ENCODE measurements at places on chromosomes 2 and 18.

DNA sequence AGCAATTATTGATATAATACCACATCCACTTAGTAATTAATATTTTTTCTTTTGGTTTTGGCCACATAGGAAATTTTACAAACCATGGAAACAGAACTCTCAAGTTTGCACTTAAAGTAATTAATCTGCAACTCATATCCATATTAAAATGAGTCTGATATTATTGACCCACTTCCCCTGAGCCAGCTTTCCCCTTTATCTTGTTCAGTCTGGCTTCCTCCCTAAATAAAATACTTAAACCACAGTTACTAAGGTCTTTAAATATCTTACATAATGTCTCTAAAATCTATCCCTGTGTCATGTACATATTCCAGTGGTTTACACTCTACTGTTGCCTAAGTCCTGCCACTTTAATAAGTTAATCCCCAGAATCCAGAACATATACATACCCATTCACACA lies 564.9 kb upstream of the FSHR start:
- no peak for DNase-seq

DNA sequence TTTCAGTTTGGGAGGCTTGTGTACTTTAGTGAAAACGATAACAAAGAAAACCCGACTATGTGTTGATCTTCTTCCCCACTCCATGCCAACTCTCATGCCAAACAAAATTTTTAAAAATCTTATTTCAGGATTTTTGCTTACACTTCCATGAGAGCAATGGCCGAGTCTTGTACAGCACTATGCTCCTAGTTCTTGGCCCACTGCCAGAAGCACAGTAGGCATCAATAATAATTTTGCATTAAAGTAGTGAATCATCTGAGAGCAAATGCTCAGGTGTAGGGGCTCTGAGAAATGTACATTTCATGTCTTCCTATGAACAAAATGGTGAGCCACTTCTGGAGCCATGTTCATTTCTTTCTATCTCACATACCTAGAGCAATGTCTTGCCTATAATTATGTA lies 62.2 kb downstream of the MAP3K19 start:
- no peak for DNase-seq

DNA sequence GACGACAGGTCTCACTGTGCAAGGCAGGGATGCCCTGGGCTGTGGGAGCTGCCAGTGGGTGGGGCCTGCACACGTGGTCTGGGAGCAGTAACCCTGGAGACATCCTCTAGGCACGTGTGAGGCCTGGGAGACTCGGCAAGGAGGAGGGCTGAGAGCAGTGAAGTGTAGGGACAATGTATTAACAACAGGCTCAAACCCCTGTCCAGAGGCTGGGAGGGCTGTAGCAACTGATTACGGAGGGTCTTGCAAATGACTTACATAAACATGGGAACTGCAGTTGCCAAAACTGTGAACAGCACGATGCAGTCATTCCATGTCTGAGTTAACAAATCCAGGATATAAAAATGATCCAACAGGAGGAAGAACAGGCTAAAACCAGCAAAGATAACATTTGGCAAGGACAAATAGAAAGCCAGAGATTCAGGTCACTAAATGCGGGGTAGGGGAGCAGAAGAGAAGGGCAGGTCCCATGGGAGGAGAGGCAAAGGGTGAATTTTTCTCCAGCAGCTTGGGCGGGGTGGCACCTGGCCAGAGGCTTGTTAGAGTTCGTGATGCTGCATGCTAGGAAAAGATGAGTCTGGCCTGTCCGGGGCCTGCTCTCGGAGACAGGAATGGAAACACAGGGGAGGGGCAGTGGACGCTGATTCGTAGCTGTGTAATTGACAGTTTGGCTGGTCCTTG lies 44.9 kb downstream of the CYP27C1 start:
- DNase-seq: peak; percentile 83

DNA sequence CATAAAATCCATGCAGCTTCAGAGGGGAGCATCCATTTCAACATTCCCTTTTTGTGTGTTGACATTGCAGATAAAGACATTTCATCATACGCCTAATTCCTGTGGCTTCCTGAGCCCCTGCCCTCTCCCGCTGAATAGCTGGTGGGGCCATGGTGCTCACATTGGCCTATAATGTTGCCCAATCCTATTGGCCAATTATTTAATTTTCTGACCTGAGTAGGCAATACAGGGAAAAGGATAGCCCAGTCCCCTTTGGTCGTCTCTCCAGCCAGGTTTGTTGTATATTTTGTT lies 163.8 kb upstream of the MYCN start:
- no peak for DNase-seq

GRCh38 chr18:58896734-58897508 lies 32.2 kb downstream of the ZNF532 start:
- no peak for DNase-seq

- DNase-seq: no peak
Observed at GRCh38 chr18:1513519-1513918, 608.8 kb downstream of the ADCYAP1 start.

DNA sequence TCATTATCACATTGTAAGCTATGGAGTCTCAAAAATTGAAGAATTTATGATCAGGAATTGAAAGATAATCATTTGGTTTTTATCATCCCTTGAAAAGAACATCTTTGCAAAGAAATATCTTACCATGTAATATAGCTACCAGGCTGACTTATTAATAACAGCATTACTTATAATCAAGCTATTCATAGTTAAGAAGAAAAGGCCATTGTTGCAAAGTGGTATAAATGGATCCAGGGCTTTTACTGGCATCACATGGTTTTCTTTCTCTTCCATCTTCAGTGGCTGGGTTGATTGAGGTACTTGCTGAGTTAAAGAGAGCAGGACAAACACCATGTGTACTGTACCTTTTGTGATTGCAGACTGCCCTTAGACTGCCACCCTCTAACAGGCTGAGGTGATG lies 39.6 kb downstream of the MFSD6 start:
- no peak for DNase-seq

GRCh38 chr18:21110713-21111345 lies 784 bp downstream of the ROCK1 start:
- peak; percentile 46 for DNase-seq

DNA sequence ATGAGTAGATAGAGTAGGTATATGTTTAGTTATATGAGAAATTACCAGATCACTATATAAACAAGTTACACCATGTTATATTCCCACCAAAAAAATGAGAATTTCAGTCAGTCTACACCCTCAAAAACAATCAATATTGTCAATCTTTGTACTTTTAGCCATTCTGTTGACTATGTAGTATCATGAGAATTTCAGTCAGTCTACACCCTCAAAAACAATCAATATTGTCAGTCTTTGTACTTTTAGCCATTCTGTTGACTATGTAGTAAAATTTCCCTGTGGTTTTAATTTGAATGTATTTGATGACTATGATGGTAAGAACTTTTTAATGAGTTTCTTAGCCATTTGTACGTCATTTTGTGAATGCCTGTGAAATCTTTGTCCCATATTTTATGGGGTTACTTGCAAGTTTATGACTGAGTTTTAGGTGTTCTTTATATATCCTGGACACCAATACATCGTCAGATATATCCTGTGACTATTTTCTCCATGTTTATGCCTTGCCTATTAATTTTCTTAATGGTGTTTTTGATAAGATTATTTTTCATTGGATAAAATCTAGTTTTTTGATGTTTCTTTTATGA lies 528.4 kb upstream of the SPHKAP start:
- no peak for DNase-seq

DNA sequence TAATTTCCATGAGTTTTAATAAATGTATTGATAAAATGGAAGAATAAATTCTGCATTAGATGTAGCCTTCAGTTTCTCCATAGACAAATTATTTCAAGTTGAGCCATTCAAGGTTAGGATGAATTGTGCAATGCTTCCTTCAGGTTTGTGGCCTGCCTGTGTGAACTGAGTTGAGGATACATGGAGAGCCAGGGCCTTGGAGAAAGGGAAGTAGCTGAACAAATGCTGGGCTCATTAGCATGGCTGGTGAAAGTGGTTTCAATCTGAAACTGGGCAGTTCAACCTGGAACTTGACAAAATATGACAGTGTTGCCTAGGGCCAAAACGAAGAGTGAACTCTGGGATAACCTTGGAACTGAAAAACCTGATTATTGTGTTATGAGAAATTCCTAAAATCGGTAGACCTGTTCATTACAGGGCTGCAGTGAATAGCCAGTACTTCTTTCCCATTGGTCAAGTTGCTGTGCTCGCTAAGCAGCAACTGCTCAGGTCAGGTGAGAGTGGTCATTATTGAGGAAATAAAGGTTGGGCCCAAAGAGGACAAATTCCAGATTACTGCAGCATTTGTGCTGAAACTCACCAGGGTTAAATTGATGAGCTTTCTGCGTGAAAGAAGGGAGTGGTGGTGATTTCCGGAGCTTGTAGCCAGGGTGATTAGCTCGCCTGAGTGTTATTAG lies 12.7 kb downstream of the INPP1 start:
- DNase-seq: no peak

- no peak for DNase-seq
Observed at GRCh38 chr18:79849328-79850207, 51.8 kb downstream of the KCNG2 start.

DNA sequence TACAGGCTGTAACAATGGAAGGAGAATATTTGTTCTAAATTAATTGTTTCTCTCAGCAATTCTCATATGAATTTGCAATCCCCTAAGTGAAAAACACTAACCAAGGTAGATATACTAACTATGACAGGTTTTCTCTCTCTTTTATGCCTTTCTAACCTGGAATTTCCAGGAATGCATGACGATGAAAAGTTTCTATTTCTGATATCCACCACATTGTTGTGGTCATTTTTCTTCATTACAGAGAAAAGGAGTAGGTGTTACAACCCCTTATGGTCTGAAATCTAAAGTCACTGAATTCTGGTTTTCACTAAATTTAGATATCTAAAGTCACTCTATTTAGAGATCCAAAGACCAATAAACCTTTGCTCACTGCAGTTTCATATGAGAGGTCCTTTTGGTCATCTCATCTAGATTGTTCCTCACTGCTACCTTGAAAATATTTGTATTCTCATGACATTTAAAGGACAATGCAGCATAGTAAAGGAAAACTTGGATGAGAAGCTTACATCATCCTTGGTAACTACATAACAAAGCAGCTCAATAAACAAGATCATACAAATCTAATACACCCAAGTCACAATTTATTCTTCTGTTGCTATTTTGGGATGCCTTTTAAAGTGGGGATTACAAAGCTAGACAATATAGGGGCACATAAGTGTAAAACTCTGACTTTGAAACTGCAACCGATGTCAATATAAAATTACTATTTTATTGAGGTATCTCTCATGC lies 85.8 kb downstream of the TCF4 start:
- DNase-seq: no peak

GRCh38 chr18:58562146-58562998 lies 66.5 kb downstream of the ALPK2 start:
- DNase-seq: no peak

DNA sequence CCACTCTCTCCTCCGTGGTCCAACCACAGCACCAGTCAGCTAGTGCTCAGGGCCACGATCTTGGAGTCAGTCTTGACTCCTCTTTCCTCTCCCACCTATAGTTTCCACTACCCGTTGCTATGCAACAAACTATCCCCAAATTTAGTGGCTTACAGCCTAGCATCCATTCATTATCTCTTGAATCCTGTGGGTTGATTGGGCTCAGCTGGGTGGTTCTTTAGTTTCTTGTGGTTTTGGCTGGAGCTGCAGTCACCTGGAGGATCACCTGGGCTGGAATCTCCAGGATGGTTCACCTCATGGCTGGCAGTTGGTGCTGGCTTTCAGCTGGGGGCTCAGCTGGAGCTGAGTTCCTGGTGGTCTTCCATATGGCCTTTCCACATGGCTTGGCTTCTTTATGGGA lies 149.9 kb downstream of the ASB1 start:
- no peak for DNase-seq

- DNase-seq: no peak
Observed at GRCh38 chr2:113965644-113966043, 75.8 kb downstream of the ACTR3 start.

- no peak for DNase-seq
Observed at GRCh38 chr18:76546436-76546835, 51.4 kb upstream of the ZNF516 start.

GRCh38 chr2:139165601-139166000 lies 385.4 kb upstream of the NXPH2 start:
- no peak for DNase-seq

- DNase-seq: no peak
Observed at GRCh38 chr2:164568317-164568716, 53.0 kb downstream of the GRB14 start.

- no peak for DNase-seq
Observed at GRCh38 chr18:22493940-22494339, 76.2 kb upstream of the CTAGE1 start.

DNA sequence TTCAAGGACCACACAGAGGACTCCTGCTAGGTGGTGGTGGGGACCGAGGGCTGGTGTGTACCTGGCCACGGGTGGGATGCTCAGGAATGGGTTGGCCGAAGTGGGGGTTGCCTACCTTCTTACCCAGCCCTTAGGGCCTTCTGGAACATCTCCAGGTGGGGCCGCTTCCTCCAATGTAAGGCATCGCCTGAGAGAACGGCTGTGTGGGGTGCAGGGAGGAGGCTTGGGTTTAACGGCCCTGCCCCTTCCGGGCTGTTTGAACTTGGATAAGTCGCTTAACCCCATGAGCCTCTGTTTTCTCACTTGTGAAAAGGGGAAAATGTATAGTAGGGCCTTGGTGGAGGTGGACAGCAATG lies 35.0 kb downstream of the EMILIN2 start:
- DNase-seq: no peak

DNA sequence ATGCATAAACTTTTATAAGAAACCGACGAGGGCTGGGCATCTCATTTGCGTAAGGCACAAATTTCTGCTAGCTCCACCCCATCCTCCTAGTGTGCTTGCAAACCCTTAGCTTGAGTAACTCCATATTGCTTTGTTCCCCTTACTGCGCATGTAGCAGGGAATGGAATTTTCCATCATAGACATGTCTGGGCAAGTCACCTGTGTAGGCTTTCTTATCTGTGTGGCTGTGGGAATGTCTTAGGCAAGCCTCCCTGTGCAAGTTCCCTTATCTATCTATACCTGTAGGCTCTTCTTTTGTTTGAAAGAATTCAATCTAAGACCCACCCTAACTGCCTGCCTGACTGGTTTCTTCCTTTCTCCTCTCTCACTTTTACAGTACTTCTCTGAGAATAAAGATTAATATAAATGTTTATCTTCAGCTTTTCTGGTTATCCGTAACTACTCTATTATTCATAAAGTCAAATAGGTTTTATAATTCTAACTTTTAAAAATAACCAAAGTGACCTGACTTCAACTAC lies 217.6 kb upstream of the FIGN start:
- DNase-seq: no peak

- no peak for DNase-seq
Observed at GRCh38 chr2:110860630-110861029, 128.3 kb downstream of the ACOXL start.

DNA sequence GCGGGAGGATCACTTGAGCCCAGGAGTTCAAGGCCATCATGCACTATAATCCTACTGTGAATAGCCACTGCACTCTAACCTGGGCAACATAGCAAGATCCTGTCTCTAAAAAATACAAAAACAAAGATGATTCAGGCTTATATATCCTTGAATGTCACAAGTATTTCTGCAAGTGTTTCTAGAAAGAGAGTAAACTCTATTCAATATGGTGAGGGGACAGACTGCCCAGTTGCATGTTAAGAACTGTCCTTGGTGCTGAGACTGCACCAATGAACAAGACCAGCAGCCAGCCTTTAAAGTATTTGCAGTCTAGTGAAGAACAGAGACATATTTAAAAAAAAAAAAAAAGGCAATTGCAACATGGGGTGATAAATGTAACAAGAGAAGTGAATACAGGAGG lies 16.4 kb downstream of the MAP3K19 start:
- DNase-seq: peak; percentile 13

GRCh38 chr18:75115514-75115913 lies 93.4 kb downstream of the PTGR3 start:
- no peak for DNase-seq

- DNase-seq: no peak
Observed at GRCh38 chr2:147554521-147555107, 290.2 kb upstream of the ACVR2A start.

- no peak for DNase-seq
Observed at GRCh38 chr2:169705927-169706326, 11.7 kb downstream of the PHOSPHO2 start.

All from hindlimb muscle (tissue), 1 donor.